Esophagus mucosa (tissue), 1 donor: ENCODE measurements at places on chromosomes 5 and 9. TPM values are rescaled to one million over a fixed set of nuclear protein-coding genes. Genes with fewer than 3 reads are reported as not detected.

GRCh38 chr9:137370865-137371520 is 52.0 kb downstream of the EXD3 start:
- ATAC-seq = no peak

DNA sequence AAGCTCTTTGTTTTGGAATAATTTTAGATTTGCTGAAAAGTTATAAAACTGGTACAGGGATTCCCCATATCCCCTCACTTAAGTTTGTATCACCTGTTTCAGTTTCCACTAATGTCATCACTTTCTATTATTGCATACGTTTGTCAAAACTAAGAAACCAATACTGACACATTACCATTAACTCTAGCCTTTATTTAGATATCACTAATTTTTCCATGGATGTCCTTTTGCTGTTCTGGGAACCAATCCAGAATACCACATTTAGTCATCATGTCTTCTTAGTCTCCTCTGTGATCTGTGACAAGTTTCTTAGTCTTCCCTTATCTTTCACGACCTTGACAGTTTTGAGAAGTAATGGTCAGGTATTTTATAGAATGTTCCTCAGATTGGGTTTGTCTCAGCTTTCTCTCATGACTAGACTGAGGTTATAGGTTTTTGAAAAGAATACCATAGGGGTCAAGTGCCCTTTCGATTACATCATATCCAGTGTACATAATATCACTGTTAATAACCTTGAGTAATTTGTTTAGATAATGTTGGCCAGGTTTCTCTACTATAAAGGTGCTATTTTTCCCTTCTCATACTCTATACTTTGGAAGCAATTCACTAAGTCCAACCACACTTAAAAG is 51.9 kb upstream of the NMUR2 start:
- ATAC-seq = no peak

DNA sequence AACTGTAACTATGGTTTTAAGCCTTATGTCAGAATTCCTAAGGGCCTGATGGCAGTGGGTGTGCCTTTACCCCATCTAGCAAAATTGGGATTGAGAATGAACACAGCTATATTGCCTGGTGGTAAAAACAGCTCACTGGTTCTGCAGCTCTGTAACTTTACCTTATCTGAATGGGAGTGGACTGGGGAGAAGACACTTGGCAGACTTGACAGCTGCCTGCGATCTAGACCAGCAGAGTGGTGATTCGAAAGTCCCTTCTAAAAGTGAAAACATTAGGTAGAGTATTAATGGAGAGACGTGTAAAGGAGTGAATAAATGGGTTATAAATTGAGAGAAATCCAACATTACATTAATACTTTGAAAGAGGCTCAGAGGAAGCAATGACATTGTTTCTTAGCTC is 289.1 kb upstream of the EDIL3 start:
- ATAC-seq = no peak

GRCh38 chr9:13567833-13568232 is 288.3 kb upstream of the MPDZ start:
- no peak for ATAC-seq

- peak; percentile 32 for ATAC-seq
These were observed 1.5 kb upstream of the ZFR start for GRCh38 chr5:32445831-32446614.

DNA sequence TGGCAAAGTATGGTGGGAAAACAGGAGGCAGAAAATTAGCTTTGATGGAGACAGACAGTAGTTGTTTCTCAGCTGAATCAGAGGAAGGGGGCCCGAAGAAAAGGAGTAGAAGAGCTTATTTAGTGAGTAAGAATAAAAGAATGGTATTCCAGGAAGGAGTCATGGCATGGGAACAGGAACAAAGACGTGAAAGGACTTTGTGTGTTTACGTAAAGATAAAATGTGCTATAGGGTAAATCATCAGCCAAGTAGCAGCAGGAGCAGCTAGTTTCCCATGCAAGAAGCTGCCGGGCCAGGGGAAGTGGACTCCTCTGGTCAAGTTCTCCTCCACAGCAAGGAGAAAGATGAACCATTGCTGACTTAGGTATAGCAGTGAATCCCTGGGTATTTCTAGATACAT is 454.5 kb downstream of the HINT1 start:
- ATAC-seq = no peak

DNA sequence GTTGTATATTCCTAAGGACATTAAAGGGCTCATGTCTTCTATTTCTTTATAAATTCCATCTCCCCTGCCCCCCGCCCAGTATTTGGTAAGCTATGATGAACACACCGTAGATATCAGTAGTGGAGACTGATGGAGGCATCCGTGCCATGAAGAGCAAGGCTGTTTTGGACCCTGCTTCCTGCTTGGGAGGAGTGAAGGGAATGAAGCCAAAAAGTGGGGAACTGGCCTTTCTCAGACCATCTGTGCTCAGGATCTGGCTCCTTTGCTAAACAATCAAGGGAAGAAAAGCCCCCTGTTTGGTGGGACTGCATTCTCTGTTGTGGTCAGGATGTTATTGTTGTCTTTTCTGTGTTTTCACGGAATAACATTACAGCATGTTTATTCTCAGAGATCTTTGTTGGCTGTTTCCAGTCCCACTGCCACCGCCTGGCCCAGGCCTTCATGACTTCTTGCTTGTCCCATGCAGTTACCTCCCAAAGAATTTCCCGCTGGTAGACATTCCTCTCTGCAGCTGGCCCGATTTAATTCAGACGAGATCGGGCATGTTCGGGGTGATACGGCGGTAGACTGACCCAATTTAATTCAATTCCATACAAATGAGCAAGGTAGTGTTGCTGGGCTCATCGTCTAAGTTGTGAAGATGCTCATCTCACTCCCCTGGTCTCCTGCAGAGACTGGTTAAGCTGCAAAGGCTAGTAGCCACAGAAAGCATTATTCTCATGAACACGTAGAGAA is 31.4 kb upstream of the ANKH start:
- peak; percentile 35 for ATAC-seq

DNA sequence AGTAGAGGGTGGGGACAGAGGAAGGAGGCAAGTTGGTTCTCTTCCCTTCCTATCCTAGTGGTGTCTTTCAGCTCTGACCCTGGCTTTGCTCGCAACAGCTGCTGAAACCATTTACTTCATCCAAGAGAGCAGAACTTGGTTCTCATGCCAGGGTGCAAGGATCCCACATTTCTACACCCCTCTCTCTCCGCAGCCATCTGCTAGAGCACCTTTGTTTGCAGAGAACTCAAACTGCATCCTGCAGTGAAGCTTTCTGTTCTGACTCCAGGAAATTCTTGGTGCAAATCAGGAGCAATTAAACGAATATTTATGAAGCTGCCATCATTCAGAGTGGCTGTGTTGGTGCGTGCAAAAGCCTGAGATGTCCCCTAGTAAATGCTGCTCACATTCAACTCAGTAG is 31.9 kb downstream of the NEUROG1 start:
- ATAC-seq = no peak

DNA sequence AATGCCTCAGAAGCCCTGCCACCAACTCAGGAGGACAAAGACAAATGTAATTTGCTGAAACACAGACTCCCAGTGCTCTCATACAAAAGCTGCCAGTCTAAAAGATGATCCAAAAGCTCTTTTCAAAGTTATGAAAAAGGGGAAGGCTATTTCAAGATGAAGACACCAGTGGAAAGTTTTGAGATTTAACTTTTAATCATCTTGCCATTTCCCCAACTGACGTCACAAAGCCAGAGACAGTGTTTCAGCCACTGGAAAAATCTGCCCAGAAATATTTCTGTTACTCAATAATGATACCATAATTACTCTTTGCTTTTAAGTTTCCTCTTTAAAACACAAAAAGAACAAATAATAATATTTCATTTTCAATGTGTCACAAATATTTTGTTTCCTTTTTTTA is 20.9 kb downstream of the ENG start:
- no peak for ATAC-seq

GRCh38 chr5:159403906-159404681 is 73.8 kb upstream of the IL12B start:
- ATAC-seq = no peak

GRCh38 chr9:72289401-72289800 is 75.6 kb downstream of the ZFAND5 start:
- no peak for ATAC-seq

- no peak for ATAC-seq
These were observed 28.1 kb downstream of the ZNF608 start for GRCh38 chr5:124718380-124718789.

GRCh38 chr5:147621016-147621415 is 111.1 kb upstream of the DPYSL3 start:
- ATAC-seq = no peak

DNA sequence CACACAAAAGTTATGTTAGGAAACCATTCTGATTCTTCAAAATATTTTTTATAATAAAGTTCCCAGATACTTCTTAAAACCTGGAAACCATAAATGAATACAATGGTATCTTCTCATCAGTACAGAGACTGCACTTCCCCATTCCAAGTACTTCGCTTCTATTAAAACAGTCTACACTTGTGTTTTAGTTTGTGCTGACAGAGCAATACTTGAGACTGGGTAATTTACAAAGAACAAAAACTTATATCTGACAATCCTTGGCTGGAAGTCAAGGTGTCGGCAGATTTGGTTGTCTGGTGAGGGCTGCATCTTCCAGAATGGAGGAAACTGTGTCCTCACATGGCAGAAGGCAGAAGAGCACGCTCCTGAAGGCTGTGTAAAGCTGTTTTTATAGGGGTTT is 70.1 kb downstream of the RFX3 start:
- ATAC-seq = no peak

DNA sequence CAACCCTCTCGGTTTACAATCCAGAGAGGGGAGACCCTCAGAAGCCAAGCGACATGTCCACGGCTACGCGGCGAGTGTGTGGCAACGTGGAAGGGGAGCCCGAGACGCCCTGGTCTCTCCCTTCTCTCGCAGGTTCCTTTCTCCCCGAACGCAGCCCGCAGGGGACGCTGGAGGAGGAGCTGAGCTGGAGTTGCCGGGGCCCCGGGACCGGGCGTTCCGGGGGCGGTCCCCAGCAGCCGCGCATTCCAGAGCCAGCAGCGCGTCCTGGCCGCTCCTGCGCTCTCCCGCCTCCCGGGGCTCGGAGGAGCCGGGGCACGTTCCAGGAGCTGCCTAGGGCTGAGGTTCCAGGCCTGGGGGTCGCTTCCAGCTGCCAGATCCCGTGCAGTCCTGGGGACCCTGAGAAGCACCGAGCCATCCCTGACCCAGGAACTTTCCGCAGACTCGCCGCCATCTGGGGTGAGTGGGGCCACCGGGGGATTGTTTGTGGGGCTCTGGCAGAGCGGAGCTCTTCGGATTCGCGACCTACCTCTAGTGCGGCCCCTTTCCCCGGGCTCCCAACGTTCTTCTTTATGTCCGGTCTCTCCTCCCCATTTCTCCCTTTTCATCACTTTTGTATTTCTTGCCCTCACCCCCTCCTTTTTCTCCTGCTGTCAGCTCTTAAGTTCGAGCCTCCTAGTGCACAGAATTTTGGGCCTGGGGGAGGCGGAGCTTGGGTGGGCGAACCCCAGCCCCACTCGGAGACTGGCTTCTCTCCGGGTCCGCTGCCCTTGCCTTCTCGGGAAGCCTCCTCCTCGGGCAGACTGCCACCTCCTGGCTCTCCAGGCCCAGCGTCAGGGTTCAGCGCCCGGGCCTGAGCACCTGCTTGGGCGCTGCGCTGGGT is at the start of gene SMIM3:
Gene SMIM3, plus strand, starts transcription at position 241 of the 880 bp plus-strand sequence. CDS start 16,684 bp downstream, outside the sequence.
- peak; percentile 46 for ATAC-seq

- ATAC-seq = no peak
These were observed 286.1 kb upstream of the IRX4 start for GRCh38 chr5:2168601-2169429.

GRCh38 chr5:38387161-38387560 is 128.8 kb downstream of the EGFLAM start:
- ATAC-seq = no peak

DNA sequence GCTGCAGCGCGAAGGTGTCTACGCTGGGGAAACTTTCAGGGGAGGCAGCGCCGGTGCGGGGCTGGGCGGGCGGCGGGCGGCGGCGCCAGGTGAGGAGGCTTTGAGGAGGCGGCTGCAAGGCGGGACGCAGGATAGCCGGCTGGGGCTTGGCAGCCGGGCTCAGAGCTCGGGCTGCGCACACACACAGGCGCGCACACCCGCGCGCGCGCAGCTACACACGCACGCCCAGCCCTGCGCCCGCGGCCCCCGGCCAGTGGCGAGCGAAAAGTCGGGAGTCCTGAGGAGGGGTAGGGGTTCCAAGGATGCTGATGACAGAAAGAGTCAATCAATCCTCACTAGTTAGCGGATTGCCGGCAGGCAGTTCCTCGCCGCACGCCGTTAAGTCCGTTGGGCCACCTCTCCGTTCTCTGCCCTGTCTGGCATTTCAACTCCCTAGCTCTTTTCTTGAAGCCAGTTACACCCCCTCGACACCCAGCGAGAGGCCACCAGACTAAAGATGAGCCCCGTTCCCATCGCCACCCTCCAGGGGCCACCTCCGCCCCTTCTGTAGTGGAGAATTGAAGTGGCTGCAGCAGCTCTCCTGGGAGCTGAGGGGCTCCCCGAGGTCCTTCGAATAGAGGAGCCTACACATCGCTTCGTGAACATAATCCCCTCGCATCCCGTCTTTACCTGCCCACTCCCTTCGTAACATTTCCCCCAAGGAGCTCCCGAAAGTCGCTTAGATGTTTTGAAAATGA is 1640.3 kb upstream of the C9orf72 start:
- ATAC-seq = peak; percentile 51

DNA sequence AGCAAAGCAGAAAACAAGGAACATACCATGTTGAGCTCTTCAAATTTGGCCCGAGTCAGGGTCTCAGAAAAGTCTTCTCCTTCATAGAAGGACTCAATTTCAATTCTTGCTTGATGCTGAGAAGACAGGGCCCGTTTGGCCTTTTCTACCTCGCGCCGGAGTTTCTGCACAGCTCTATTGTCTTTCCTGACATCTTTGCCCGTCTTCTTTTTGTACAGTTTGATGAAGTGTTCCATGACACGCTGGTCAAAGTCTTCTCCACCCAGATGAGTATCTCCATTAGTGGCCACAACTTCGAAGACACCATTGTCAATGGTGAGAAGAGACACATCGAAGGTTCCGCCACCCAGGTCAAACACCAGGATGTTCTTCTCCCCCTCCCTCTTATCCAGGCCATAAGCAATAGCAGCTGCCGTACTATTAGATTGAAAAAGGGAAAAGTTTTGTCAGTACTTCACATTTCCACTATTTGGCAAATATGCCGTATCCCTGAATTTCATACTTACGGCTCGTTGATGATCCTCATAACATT is 2.2 kb downstream of the HSPA5 start:
- no peak for ATAC-seq

DNA sequence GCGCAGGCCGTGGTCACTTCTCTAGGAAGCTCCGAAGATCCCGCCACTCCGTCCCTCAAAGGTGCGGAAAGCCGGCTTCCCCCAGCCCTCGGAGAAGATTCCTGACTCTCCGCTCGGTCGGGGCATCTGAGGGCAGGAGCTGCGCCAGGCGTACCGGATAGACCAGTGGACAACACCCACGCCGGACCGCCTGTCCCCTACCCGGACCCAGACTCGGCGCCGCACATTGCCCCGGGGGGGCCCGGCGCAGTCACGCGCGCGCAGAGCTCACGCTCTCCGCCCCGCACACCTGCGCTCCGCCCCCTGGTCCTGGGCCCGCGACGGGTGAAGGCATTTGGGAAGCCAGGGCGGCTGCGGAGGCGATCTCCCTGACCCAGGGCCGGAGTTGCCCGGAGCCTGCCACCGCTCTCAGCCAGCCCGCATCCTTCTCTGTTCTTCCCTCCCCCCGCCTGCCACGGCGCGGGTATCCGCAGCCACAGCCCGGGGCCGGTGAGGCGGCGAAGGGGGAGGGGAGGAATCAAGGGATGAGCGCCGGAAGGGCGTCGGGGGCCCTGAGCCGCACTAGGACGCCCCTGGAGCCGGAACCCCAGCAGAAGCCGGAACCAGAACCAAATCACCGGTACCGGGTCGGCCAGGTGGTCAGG is 448 bp downstream of the RELL2 start:
- peak; percentile 42 for ATAC-seq

The ZNF462 gene
- total RNA-seq = 25.9 TPM

The PARP8 gene
- total RNA-seq = 10.3 TPM

The CCL27 gene
- 0.20 TPM for total RNA-seq

The TAF1L gene
- total RNA-seq = not detected

The TAS2R1 gene
- not detected for total RNA-seq

The MOB3B gene
- total RNA-seq = 3.7 TPM
